ENCODE measurements at places on chromosomes 5 and 9.

- no peak for DNase-seq
These were observed 2.1 kb downstream of the ECSCR start for GRCh38 chr5:139460455-139460854.

- DNase-seq = no peak
These were observed 151.5 kb downstream of the DCP2 start for GRCh38 chr5:113128082-113128481.

DNA sequence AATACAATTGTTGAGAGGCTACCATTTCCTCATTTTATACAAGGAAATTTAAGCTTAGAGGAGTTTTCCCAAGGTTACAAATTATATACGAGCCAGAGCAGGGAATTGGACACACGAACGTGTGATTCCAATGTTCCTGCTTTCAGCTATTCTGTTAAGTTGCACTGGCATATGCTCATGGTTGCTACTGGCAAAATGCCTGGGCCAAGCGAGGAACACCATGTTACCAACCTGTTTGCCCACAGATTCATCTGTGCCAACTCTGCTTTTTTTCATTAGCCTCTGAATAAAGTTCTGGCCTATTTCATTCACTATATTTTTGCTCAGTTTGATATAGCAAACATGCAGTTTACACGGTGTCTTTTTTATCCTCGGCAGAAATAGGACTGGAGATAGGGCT, 5.1 kb upstream of the C5orf46 start:
- no peak for DNase-seq

DNA sequence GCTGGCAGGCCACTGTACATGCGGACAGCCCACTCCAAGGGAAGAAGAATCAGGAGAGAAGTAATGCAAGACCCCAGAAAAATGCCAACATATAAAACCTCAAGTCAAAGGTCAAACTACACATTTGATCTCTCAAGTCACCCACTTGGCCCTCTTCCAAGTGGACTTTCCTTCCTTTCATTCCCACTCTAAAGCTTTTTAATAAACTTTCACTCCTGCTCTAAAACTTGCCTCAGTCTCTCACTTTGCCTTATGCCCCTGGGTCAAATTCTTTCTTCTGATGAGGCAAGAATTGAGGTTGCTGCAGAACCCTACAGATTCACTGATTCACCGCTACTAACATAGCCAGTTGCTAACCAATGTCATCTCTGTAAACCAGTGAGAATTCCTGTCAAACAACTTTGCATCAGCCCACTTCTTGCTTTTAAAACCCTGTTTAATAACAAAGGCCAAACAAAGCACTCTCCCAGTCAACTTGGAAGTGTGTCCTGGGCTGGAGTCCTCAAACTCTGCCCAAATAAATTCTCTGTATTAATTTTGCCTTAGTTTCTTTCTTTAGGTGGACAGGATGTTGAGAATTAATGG, 6.9 kb upstream of the ATP6V1G1 start:
- no peak for DNase-seq

GRCh38 chr5:33933723-33934169, 2.4 kb upstream of the RXFP3 start:
- DNase-seq = no peak

All from stimulated activated naive CD4-positive, alpha-beta T cell treated with Interleukin-2 at 50 U/mL for 16 hours (primary cell).